Vein endothelial cell (primary cell): ENCODE measurements at places on chromosomes 1 and 21. TPM values are rescaled to one million over a fixed set of nuclear protein-coding genes. Genes with fewer than 3 reads are reported as not detected.

SYT6 gene
- not detected in 2 replicates for total RNA-seq

MSTO1 gene
- 25.2 and 27.8 TPM in 2 replicates for total RNA-seq

HFM1 gene
- 0.33 and 0.86 TPM in 2 replicates for total RNA-seq

ZNF678 gene
- 11.7 and 15.4 TPM in 2 replicates for total RNA-seq

KCNK2 gene
- under 0.01 and 0.38 TPM in 2 replicates for total RNA-seq

ADAMTSL4 gene
- total RNA-seq = 0.38 and 0.65 TPM in 2 replicates
